ENCODE measurements at places on chromosomes 5 and 9.

DNA sequence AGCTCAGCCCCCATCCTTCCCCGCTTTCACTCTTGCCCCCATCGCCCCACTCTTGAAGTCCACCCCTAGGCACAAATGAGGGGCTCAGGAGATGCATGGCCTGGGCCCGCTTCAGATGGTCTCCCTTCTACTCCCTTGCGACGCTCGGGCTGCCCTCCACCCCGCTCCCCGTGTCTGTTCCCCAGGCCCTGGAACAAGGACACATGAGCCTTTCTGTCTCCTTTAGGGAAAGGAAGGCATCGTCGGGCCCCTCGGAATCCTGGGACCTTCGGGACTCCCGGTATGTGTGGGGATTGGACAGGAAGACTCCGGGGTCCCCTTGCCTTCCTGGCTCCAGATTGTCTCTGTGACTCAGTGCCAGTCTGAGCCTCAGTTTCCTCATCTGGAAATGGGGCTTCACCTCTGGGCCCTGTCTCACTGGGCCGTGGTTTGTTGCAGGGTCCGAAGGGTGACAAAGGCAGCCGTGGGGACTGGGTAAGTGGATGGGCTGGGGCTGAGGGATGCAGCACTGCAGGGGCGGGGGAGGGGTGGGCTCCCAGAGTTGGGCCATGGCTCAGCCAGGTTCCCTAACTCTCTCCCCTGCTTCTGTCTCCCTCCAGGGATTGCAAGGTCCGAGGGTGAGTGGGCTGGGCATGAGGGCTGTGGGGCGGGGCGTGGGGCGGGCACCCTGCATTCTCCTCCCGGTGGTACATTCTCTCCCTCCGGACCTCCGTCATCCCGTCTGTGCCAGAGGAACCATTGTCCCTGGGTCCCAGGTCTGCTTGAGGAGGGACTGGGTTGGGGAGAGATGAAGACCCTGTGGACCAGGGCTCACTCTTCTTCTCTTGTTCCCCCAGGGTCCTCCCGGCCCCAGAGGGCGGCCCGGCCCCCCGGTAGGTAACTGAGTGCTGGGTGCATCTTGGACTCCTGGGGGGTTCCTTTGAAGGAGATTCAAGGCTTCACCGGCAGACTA lies 21.8 kb upstream of the ORM1 start:
- DNase-seq, result no peak

DNA sequence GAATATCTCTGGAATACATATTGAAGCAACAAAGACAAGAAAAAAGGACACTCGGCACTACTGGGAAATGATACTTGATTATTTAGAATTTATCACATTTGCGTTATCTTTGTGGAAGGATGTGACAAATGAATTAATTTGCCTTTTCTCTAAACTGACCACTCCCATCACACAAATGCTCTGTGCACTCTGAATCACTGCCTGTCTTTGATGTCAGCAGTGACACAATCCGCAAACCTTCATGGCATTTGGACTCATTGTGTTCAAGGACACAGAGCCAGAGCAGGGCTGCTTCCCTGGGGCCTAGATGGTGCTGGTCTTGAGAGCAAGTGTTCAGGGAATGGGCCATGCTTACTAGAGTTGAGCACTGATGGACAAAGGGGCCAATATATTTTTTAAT lies 4.9 kb upstream of the KIF4B start:
- no peak for DNase-seq

DNA sequence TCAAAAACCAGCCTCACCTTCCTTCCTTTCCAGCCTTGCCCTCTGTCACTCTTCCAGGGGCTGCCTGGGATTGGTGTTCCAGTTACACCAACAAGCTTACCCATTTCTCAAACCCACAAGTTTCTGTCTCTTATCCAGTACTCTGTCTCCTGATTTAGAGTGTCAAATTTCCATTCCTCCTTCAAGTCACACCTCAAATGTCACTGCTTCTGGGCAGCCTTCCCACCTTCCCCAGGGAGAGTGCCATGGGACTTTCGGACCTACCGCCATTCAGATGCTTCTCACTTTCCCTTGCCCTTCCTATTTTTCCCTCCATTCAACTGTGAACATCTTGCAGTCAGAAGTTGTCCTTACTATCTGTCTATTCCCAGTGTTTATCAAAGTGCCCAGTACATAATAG lies 2.0 kb upstream of the GRXCR2 start:
- no peak for DNase-seq

DNA sequence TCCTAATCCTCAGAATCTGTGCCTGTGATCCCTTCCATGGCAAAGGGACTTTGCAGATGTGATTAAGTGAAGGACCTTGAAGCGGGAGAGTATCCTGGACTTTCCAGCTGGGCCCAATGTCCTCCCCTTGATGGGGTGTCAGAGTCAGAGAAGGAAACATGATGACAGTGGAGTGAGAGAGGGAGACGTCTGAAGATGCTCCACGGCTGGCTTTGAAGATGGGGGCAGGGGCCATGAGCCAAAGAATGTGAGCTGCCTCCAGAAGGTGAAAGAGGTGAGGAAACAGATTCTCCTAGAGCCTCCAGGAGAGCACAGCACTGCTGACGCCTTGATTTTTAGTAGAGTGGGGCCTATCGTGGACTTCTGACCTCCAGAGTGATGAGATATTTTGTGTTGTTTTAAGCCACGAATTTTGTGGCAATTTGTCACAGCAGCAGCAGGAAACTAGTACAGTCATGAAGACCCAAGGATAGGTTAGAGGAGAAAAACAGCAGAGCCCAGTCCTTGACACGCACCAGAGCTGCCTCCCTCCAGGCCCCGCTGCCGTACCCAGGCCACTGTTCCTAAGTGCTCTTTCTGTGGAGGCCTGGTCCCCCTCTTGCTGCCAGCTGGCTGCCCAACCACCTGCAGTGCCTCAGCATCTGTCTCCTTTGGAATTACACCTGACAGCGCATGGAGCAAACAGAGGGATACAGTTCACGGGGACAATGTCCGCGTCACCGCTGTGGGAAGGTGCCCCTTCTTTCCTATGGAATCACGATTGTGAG lies 78.1 kb downstream of the MACROH2A1 start:
- no peak for DNase-seq

DNA sequence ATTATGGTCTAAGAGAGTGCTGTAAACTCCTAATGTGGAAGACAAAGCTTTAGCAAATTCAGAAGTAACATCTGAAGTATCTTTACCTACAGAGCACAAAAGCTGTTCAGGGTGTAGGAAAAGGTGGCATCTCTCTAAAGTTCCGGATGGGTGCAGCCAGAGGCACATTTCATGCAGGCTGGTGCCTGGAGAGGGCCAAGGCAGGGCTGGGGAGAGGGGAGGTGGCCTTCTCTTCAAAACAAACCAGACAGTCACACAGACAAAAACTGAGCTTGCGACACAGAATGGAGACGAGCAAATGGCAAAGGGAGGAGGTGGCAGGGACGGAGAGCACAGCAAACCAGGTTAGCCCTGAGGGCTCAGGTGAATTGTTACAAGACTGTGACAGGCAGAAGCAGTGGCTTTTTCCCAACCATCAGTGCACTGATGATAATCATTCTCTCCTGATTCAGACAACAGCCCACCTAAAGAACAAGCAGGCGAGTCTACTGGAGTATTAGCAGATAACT lies 121.5 kb upstream of the PCA3 start:
- no peak for DNase-seq

DNA sequence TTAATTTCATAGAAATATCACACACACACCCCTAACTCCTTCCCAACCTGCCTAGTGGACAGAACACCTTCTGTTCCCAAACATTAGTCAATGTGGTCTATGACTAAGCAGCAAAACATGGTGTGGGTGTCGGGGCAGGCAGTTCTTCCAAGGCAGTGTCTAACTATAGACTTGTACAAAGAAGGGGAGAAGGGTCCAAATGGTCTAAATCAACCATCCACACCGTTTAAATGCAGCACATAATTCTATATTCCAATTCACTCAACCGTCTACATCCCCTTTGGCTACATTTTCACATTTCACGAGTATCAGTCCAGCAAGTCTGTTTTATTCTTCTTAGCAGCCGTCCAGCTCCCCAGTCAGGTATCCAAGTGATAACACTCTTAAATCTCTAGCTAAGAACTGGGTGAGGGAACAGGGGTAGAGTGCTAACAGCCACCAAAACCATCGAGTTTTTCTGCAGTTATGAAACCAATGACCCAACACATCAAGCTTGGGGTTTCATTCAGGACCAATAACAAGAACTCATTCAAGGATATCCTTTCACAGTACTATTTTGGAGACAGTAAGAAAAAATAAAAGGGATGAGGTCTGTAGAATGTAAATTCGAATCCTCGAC lies 3.3 kb downstream of the ZNF608 start:
- no peak for DNase-seq

DNA sequence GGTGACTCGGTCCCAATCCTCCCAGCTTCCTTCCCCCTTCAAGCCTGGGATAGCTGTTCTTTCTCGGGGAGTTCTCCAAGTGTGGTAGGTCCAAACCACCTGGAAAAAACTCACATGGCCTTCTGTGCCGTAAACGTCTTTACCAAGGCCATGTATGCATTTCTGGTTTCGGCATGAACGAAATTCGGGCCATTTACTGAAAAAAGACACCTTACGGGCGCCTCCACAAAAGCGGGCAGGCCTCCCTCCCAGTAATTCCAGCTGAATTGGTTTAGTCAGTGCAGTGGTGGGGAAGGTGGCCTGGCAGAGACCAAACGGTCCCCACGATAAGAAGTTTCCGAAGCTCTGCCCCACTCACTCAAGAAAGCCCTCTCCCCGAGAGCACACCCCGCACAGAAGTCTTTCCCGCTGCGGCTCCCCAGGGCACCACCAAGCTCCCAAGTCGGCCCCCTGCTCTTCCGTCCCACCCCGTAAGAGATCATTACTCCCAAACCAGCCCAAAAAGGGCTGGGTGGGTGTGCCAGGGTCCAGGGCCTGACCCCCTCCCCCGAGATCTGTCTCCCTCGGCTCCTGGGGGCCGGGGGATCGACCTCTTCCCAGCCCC lies 86.3 kb upstream of the MELK start:
- no peak for DNase-seq

- no peak for DNase-seq
Observed at GRCh38 chr5:170131235-170131634, 25.5 kb downstream of the FOXI1 start.

DNA sequence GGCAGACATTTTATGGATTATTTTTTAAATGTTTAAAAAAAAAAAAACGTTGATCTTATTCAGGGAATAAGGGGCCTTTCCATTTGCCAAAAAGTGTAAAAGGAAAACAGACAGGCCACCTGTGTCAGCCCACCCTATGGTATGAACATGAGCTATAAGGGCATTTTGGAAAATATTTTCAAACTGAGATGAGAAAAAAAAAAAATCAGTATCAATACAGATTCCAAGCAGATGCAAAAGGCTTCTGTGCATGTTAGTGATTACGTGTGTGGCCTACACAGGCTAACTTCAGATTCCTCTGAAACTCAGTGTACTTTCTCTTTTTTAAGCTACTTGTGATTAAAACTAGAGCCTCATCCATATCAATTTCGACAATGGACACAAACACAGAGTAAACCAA lies 189.9 kb downstream of the BNC2 start:
- DNase-seq, result no peak

DNA sequence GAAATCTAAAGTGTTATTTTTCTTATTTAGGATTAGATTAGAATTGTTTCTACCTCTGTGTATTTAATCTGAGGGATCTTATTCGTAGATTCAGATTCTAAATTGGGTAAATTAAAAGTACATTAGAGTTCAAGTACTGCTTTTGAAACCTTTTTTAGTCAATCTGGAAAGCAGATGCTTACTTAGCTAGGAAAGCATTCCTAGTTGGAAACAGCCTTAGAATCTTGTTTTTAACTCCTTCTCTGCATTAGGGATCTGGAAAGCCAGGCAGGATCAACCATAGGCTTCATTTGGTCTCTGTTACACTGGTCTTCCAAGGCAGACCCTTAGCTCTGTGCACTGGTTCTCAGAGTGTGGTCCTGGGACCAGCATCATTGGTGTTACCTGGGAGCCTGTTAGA lies 247.4 kb downstream of the NR3C1 start:
- no peak for DNase-seq

GRCh38 chr9:129469188-129469987 lies 151.5 kb downstream of the C9orf50 start:
- DNase-seq, result no peak

- peak; percentile 39 for DNase-seq
Observed at GRCh38 chr5:148443998-148444397, 60.2 kb downstream of the FBXO38 start.

- DNase-seq, result no peak
Observed at GRCh38 chr9:125467116-125467740, 205.6 kb downstream of the GAPVD1 start.

GRCh38 chr5:151186538-151186937 lies 29.0 kb upstream of the ANXA6 start:
- no peak for DNase-seq

DNA sequence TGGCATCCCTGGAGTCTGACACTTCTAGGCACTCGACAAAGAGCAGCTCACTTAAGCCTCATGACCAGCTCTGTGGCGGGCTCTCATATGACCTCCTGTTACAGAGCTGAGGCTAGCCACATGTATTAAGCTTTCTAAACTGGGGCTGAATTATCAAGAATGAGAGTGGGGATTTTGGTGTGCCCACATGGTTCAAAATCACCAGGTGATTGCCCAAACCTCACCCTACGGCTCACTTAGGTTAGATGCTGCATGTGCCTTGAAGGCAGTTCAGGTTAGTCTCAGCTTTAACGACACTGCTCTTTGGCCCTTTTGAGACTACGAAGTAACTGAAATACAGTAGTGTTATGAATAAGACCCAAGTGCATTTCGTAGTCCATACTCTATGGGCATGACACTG lies 39.4 kb upstream of the SMIM32 start:
- DNase-seq, result no peak

DNA sequence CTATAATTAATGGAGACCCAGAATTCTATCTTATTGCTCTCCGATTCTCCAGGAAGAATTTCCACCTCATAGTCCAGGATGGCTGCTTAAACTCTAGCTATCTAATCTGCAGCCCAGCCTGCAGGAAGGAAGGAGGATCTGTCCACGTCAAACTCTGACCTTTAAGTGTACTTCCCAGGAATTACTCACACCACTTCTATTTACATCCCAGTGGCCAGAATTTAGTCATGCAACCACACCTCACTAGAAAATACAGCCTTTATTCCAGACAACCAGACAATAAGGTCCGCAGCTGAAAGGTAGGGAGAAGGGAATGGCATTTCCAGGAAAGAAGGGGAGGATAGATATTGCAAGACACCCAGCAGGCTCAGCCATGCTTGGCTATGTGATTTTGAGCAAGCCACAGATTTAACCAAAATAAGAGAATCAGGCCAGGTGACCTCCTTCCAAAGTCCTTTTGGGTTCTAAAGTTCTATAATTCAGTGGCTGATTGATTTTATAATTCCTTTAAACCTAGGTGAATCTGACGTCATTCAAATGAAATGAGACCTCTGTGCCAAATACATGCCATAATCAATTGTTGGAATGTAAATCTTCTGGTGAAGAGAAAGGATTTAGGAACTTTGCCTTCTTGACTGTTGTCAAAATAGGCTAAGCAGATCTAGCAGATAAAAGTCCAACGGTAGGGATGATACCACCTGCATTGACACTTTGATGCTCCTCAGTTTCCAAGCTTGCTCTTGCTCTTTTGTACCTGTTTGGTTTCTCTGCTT lies 3.7 kb upstream of the DENND1A start:
- DNase-seq, result no peak

All from AG09319 (cell line).